Nephron progenitor cell (in vitro differentiated cells): ENCODE measurements at places on chromosomes 7 and 10.

DNA sequence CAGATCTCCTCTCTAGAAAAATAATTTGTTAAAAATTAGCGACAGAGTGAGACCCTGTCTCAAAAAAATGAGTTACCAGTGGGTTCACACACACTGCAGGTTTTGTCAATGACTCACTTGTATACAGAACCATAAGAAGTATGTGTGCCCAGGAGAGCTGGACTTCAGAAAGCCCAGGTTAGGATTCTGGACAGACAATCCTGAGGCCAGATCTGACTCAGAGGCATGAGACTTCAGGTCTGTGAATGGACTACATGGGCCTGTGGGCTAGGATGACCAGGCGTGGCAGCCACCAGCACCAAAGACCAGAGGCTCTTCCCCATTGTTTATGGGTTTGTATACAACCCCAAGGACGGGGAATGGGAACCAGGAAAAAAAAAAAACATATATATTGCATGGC is 9.3 kb upstream of the ZNF438 start:
- DNase-seq = no peak

- no peak for DNase-seq
Observed at GRCh38 chr10:69088471-69088769, 517 bp downstream of the SRGN start.

DNA sequence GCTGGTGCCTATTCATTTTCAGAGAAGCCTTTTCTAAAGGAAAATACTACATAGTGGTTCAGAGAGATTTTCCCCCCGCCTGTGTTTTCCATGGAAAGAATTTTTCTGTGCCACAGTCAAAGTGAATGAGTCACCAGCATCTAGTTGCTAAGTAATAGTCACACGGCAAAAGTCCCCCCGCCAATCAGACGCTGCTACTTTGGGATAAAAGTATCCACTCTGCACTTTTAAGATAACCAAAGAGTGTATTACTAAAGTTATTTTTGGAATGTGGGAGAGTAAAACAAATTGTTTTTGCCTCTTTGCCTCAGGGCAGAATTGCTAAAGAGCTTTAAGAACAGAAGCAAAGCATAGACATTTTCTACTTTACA is 23.5 kb downstream of the ABLIM1 start:
- no peak for DNase-seq

GRCh38 chr10:3372281-3372680 is 199.7 kb upstream of the PITRM1 start:
- DNase-seq = no peak

- no peak for DNase-seq
Observed at GRCh38 chr7:43522406-43523156, 60.3 kb upstream of the STK17A start.

DNA sequence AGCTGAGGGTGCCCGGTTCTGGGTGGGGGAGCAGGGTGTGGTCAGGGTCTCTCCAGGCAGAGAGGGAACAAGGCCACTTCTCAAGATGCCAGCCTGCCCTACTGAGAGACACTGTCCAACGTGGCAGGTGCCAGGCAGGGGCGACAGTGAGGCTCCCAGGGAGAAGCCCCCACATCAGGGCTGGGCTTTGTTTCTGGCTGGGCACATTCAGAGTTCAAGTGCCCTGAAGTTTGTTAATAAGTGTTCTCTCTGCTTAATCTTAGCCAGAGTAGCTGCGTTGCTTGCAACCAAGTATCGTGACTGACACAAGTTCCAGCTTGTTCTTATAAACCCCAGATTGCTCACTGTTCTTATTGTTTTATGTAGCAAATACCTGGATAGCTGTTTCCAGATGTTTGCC is 21.8 kb downstream of the FOXL3 start:
- DNase-seq = no peak
